Progenitor cell of endocrine pancreas (in vitro differentiated cells): ENCODE measurements at places on chromosomes 3 and 15.

GRCh38 chr3:174614036-174614435 lies 245.1 kb upstream of the NAALADL2 start:
- no peak for DNase-seq

DNA sequence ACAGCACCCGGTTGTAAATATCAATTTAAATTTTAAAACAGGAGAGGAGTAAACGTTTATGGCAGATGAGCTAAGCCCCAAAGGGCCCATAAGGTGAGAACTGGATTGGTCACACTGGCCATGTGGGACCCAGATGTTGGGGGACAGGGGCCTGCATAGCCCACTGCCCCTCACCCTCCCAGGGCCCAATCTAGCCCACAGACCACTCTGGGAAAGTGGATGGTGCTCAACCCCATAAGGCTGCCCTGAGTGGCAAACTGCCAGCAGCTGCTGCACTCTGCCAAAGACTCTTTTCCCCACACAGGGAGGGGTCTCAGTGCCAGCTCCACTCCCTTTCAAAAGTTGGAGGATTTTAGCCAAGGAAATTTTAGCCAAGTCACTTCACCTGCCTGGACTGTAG lies 42.5 kb downstream of the CCDC12 start:
- DNase-seq = no peak

DNA sequence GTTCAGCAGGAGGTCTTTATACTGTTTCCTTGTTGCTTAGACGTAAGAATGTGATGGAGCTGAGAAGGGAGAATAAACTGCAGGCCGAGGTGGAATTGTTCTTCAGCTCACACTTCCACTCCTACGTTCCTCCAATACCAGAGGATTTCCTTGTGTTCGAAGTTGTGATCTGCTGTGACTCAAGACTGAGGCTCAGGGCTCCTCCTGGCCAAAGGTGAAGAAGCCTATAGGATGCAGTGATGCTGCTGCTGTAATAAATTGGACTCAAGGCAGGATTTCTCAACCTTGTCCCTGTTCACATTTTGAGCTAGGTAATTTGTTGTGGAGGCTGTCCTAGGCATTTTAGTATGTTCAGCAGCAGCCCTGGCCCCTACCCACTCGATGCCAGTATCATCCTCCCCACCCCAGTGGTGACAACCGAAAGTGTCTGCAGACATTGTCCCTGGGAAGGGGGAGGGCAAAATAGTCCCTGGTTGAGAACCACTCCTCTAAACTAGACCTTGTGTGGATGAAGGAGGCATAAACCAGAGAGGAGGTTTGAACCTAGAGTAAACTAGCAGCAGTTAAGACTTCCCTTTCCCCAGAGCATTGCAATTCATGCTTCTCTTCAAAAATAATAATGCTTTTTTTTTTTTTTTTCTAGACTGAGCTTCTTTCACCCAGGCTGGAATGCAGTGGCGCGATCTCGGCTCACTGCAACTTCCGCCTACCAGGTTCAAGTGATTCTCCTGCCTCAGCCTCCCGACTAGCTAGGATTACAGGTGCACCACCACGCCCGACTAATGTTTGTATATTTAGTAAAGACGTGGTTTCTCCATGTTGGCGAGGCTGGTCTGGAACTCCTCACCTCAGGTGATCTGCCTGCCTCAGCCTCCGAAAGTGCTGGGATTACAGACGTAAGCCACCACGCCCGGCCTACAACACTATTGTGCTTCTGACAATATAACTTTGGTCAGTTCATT lies 11.1 kb downstream of the RAP2B start:
- no peak for DNase-seq

GRCh38 chr3:142853270-142854168 lies 35.4 kb downstream of the PCOLCE2 start:
- no peak for DNase-seq

DNA sequence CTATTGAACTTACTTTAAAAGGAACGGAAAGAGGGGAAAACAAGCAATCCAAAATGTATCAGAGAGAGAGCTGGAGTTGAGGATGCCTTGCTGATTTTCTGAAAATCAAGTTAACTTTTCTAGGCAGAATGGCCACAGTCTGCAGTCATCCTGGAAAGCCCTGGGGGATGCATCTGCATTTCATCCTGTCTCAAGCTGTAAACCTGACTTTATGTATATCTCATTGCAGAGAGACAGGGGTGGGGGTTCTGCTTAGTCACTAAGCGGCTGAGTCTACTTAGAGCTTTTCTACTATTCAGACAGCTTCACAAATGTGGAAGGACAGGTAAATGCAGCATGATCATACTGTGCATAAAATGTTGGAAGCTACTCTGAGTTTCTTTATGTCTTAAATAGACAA lies 41.4 kb downstream of the MRPS25 start:
- DNase-seq = no peak

- DNase-seq = no peak
Observed at GRCh38 chr15:101718896-101719295, 5.4 kb downstream of the TARS3 start.
